ENCODE measurements at places on chromosomes 5 and 9.

DNA sequence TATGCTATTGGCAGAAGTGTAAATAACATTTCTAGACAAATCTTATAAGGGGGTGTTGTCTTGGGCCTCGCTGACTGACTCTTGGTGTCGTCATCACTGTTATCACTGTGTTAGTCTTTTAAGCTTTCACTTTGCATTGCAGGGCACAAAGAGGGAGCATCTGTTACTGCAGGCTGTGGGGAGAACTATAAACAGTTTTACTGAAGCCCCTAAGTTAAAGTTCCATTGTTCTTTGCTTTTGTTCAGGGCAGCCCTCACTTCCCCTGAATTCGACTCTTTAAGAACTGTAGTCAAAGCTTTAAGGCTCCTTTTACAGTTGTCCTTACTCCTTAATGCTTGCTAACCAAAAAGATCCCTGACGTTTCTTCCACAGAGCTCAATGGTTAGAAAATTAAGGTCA is 605.0 kb downstream of the RAB3C start:
- DNase-seq: peak; percentile 19

- peak; percentile 97 for DNase-seq
Observed at GRCh38 chr9:115117999-115118878, at the start of gene TNC. Gene TNC, minus strand, starts transcription at chr9:115118157. Its CDS starts 27,139 bp downstream, at chr9:115091018.

GRCh38 chr5:74092766-74093165 is 466.8 kb downstream of the ARHGEF28 start:
- no peak for DNase-seq

GRCh38 chr5:53087621-53088121 is 21.9 kb downstream of the MOCS2 start:
- no peak for DNase-seq

DNA sequence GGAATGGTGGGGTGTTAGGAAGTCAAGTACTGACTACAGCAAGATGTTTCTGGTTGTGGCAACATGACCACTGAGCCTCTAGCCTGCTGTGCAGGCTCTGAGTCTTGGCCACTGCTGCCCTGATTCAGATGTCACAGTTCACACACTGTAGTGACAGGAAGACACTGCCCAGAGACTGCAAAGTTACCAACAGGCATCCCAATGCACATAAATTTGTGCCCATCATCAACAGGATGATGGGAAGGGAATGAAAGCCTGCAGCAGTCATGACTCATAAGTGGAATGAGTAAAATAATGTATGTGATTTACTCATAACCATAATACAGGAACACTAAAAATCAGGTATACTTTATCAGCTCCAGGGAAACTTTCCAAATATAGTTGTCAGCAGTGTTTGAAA is 251.6 kb upstream of the HAPLN1 start:
- peak; percentile 86 for DNase-seq

DNA sequence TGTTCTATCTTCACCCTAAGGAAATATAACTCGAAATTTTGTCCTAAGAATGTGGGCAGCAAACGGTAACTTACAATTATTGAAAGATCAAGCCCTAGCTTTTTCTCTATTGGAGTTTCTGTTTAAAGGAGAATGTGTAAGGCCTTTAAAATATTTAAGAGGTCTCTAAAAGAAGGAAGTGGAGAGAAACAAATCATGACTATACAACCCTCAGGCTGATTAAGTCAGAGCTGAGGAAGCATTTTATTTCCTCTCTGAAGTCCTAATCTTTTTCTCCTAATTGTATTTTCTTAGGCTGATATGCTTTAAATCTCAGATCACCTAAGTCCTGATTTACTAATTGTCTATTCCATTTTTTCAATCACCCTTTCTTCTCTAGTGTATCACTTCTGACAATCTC is 1708.8 kb upstream of the C9orf72 start:
- DNase-seq: no peak

- no peak for DNase-seq
Observed at GRCh38 chr9:119343059-119343990, 25.9 kb downstream of the BRINP1 start.

- no peak for DNase-seq
Observed at GRCh38 chr5:95969651-95970358, 8.2 kb upstream of the ELL2 start.

DNA sequence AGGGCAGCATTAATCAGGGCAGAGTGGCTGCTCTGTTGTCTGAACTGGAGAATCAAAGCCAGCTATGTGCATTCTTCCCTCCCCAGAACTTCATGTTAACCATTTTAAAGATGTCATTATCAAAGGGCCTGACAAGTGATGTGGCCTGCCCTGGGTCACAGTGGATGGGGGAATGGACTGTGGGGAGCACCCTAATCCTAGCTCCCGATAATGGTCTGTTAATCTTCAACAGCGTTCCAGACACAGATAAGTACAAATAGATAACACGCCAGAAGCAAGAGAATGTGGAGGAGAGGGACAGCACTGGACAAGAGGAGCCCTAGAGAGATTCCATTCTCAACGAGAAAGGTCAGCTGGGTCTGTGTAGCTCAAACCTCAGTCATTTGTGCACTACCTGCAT is 77.5 kb downstream of the DPYSL3 start:
- DNase-seq: no peak

DNA sequence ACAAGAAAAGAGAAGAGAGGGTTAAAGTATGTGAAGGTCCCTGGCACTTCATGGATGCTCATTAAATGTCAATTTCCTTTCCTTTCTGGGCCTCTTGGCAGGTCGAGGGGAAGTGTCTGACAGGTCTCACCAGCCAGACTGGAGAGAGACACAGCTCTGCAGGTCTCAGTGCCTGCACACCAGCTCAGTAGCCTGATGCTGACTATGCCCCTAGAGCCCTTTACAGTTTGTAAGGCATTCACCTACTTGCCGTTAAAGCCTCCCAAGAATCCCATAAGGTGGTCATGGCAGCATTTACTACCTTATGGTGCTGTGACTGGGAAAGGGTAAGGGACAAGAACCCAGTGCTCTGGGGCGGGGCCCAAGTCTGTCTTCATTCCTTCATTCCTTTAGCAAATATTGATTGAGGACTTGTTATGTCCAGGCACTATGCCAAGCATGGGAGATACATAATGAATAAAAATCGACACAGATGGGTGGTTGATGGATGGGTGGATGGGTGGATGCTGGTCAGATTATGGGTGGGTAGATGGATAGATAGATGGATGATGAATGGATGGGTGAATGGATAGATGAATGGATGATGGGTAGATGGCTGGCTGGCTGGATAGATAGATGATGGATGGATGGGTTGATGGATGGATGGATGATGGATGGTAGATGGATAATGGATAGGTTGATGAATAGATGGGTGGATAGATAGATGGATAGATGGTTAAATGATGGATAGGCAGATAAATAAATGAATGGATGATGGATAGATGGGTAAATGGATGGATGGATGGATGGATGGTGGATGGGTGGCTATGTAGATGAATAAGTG is 21.3 kb upstream of the KIF12 start:
- DNase-seq: no peak

DNA sequence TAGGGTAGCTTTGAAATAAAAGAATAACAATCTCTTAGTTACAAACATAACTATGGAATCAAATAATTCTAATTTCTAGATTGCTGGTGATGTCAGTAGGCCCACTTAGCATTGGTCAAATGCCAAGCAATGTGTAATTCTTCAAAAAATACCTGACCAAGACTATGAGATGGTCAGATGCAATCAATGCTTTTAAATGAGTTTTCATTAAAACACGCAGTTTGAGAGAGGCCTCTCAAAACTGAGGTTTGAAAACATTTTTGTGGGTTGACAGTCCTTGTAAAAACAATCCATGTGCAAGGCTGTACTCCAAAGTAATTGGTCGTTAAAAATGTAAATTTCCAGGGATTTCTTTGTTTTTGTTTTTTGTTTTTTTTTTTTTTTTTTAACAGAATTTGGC is 1.2 kb upstream of the RLN2 start:
- DNase-seq: no peak

GRCh38 chr5:138138949-138139780 is at the start of gene NME5:
Gene NME5, minus strand, starts transcription at chr5:138139428. Its CDS starts 648 bp downstream, at chr5:138138780.
- peak; percentile 43 for DNase-seq

DNA sequence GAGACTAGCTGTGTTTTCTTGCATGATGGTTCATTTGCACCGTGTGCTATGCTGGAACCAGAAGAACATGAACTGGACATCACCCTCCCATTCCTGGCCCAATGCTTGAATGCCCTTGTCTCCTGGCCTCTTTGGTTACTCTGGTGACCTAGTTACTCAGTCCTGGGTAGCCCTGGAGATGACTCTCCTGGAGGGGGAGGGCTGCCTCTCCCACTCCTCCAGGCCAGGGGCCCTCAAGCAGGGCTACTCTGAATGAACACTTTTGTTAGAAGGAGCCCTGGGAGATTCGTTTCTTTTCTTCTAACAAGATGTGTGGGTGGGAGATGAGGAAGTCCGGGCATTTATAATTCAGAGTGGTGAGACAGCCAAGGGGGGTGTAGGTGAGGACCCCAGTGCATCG is 12.0 kb upstream of the NKX2-5 start:
- no peak for DNase-seq

DNA sequence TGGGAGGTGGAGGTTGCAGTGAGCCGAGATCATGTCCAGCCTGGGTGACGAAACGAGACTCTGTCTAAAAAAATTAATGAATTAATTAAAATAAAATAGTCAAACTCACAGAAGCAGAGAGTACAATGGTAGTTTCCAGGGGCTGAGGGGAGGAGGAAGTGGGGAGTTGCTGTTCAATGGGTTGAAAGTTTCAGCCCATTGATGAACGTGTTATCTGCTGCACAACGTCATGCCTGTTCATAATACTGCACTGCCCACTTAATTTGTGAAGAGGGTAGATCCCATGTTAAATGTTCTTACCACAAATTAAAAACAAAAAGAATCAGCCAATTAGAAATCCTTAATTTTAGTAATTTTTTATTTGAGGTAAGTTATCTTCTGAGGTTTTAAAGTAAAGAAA is 16.4 kb upstream of the RUFY1 start:
- DNase-seq: no peak

DNA sequence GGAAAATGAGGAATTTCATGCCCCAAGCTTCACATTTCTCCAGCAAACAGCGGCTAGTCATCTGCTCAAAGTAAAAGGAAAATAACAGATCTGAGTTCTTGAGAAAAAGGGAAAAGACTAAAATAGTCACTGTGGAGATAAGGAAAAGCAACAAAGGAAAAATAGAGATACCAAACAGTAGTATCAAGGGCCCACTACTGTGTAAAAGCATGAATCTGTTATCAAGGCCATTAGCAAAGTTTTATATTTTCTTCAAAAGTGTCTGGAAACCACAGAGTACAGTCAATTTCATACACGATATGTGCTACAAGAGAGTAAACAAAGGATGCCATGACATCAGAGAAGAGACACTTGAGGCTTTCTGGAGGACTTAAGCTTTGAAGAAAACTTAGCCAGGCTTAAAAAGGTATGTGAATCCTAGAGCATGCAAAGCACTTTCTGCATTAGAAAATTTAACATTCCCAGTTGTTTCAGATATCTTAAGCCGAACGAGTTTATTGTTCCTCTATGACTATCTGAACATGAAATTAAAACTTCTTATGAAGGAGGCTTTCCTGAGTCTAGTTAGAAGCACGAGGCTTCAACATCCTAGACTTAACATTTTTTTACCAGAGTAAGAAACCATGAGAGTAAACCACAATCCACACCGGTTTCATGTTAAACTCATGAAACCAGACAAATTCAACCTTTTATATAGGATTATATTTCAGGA is 1.2 kb downstream of the TTC33 start:
- no peak for DNase-seq

GRCh38 chr9:122227575-122227900 is 1.2 kb downstream of the LHX6 start:
- DNase-seq: no peak

GRCh38 chr9:95137587-95138145 is 179.8 kb downstream of the FANCC start:
- no peak for DNase-seq

DNA sequence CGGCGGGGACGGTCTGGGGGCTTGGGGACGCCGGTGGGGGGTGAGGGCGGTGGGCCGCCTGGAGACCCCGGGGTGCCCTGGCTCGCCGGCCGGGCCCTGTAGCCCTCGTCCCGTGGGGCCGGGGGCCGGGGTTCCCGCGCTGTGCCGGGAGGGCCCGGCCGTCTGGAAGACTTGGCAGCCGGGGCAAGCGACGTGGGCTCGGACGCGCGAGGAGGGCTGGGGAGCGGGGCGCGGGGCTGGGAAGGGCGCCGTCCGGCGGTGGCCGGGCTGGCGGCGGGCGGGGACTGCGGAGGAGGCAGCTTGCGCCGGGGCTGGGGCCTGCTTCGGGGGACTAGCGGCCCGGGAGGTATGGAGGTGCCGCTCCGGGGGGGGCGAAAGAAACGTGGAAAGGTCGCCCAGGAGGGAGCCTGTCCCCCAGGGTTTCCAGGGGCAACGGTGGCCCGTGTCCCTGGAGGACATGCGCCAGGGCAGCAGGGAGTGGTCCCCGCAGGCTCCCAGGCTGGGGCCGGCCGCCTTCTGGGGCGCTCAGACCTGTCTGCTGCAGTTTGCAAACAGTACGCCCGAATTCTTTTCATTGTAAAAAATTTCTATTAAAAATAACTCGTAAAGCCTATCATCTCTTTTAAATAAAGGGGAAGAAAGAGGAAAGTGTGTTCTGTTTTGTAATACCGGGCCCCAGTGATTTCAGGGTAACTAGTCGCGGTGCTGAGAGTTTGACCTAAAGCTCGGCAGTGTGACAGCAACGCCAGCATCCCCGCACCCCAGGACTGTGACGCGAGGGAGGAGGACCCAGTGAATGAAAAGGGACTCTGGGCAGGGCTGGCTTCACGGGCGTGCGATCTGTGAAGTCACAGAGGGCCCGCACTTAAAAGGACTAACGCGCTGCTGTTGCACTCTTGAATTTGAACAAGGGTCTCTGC is 752 bp upstream of the ANKH start:
- DNase-seq: peak; percentile 28

- no peak for DNase-seq
Observed at GRCh38 chr9:90449213-90449925, 193.3 kb downstream of the DIRAS2 start.

- DNase-seq: no peak
Observed at GRCh38 chr5:65034029-65034812, 265.5 kb downstream of the CWC27 start.

GRCh38 chr9:94160594-94161501 is 76.6 kb downstream of the PTPDC1 start:
- DNase-seq: no peak

- DNase-seq: no peak
Observed at GRCh38 chr5:93884254-93884653, 142.9 kb upstream of the POU5F2 start.

DNA sequence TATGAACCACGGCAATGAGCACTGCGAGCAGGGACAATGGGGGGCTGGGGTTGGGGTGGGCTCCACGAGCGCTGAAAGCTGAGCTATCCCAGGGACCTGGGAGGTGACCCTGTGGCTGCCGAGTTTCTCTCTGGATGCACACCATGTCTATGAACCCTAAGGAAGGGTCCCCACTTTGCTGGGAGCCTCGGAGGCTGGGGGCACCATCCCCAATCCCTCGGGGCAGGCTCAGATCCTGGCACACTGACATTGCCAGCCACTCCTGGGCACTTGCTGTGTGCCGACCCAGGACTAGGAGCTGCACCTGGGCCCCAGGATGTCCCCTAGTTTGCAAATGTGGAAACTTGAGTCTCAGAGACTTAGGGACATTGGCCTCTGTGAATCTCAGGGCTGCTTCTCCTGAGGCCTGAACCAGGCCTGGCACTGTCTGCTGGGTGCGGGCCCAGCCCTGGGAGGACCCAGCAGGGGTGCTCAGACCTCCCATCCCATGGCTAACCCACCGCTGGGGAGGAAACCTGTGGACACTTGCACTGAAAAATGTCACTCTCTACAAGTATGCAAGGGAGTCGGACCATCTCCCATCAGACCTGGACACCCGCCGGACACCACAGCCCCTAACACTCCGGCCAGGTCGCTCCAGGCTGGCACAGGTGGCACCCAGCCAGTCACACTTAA is 13.0 kb upstream of the CAMSAP1 start:
- DNase-seq: no peak
